ENCODE measurements at places on chromosomes 5 and 9.

GRCh38 chr5:167796672-167797071, 494.8 kb upstream of the WWC1 start:
- no peak for DNase-seq

DNA sequence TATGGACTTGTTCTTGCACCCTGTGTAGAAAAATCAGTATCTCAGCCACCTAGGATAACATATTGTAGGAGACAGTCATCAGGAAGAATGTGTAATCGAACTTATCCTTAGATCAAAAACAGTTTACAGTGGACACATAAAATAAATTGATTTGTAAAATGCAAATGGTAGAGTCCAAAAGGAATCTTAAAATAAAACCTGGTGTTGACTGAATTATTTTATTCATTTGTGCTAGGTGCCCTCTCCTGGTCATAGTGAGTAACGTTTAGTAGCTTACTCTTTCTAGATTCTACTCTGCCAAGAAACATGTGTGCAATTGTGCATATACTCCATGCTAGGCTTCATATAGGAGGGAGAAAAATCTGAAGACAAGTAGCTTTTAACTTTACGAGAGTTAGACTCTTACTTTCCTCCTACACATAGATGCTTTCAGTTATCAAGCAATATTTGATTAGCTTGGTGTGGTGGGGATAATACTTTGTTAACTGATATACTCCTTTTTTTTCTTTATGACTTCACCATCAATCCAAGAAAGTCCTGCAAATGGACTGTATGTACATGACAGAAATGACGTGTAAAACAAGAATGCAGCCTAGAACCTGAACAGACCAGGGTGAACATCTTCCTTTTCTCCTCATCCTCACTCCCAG, 23.7 kb upstream of the LOX start:
- DNase-seq: no peak

- no peak for DNase-seq
Measured at GRCh38 chr5:147927901-147928300, 21.6 kb upstream of the C5orf46 start.

DNA sequence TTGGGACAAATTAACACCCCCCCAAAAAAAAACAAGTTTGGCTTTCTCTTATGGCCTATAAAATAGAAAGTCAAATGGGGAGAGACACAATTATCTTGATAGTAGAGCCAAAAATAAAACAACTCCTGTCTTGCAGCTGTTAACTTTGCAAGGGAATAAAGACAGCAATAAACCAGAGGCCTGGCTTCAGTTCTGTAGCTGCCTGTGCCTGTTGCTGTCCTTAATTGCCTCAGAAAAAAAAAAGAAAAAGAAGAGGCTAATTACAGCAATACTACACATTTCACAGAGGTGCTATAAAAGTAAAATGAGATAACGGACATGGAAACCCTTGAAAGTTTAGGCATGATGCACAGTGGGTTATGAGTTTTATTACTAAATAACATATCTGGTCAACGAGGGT, 170.7 kb upstream of the IRX1 start:
- DNase-seq: no peak

DNA sequence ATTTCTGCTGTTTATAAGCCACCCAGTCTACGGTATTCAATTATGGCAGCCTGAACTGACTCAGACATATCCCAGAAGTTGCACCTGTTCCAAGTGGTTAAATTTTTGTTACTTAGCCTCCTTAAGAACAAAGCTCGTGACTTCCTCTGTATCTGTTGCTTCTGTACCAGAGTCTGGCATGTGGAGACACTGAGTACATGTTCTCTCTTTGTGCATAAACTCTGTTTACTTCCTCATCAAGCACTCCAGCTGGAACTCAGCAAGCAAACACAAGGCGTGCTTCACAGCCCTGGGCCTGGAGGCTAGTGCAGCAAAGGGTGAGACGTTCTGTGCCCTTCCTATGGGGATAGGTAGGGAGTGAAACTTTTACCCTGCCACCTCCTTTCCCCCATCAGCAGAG, 19.0 kb downstream of the C9orf152 start:
- no peak for DNase-seq

GRCh38 chr9:116504893-116505480, 182.1 kb upstream of the TRIM32 start:
- no peak for DNase-seq

DNA sequence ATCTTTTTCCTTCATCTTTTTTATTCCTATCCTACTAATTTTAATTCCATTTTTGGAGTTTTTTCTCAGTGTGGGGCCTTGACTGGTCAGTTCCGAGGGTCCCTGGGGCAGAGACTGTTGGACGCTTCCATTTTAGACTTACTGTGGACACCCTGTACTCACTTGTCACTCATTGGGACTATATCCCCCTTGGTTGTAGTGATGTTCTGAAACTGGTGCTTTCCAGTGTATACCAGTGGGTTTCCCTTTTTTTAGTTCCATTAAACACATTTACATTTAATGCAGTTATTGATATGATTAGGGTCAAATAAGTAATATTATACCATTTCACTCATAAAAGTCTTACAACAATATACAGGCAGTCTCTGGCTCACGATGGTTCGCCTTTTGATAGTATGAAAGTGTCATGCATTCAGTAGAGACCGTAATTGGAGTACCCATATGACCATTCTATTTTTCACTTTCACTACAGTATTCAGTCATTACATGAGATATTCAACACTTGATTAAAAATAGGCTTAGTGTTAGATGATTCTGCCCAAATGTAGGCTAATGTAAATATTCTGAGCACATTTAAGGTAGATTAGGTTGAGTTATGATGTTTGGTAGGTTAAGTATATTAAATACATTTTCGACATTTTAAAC, 46.0 kb downstream of the CNOT6 start:
- DNase-seq: no peak

- DNase-seq: no peak
Measured at GRCh38 chr9:106878934-106879333, 16.0 kb downstream of the ZNF462 start.

GRCh38 chr5:154395407-154396106, 50.2 kb upstream of the SAP30L start:
- DNase-seq: no peak
